DMS53 (cell line): ENCODE measurements at places on chromosomes 6 and 20.

- DNase-seq: peak; percentile 76
These were observed 162.4 kb downstream of the ID4 start for GRCh38 chr6:19999319-20000191.

DNA sequence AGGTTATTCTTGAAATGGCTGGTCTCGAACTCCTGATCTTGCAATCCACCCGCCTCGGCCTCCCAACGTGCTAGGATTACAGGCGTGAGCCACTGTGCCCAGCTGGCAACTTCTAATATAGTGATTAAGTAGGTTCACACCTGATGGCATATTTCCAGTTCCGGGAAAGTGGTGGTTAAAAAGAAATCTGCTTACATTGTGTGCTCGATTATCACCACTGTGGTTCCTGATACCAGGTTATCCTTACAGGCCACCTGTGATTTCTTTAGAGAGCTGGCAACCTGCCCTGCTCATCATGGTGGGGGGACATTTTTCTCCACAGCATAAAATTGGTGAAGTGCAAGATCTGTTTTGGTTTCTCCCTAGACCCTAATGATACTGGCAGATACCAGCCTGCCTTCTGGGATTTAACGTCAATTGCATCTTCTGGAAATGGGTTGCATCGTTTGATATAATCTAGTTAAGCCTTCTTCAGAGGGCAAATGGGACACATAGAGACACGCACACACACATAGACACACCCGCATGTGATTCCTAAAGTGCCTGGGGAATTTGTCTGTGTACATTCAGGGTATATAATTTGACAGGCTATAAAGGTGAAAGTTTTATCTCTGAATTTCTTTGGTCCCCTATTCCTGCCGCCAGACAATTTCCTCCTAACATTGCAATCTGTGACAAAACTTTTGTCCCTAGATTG is 49.7 kb upstream of the CITED2 start:
- DNase-seq: no peak

GRCh38 chr6:67265996-67266921 is 1368.8 kb upstream of the ADGRB3 start:
- no peak for DNase-seq

- DNase-seq: no peak
These were observed 104.5 kb downstream of the SMLR1 start for GRCh38 chr6:130931683-130932082.

- DNase-seq: peak; percentile 69
These were observed 226.8 kb upstream of the PDE10A start for GRCh38 chr6:165889636-165890403.
